Activated effector memory CD4-positive, alpha-beta T cell treated with Interleukin-2 at 50 U/mL for 16 hours (primary cell): ENCODE measurements at places on chromosomes 12 and 14.

GRCh38 chr12:103558879-103559278 is 28.2 kb upstream of the STAB2 start:
- DNase-seq: no peak

DNA sequence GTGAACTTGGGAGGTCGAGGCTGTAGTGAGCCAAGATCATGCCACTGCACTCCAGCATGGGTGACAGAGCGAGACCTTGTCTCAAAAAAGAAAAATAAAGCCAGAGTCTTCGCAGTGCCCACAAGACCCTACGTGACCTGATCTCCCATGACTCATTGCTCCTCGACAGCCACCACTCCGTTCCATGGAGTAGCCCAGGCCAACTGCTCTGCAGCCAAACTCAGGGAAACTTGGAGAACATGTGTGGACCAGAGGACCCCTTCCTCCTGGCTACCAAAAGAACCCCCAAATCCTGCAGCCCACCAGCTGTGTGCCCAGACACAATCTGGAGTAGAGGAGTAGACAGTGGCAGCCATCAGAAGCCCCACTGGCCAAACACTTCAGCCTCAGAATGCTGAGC is 32.1 kb upstream of the PPP2R5C start:
- no peak for DNase-seq

GRCh38 chr12:131367983-131368667 is 342.8 kb upstream of the SFSWAP start:
- DNase-seq: no peak

GRCh38 chr14:85824526-85824925 is 294.6 kb downstream of the FLRT2 start:
- no peak for DNase-seq

- no peak for DNase-seq
These were observed 1815.8 kb upstream of the FLRT2 start for GRCh38 chr14:83714151-83714550.

DNA sequence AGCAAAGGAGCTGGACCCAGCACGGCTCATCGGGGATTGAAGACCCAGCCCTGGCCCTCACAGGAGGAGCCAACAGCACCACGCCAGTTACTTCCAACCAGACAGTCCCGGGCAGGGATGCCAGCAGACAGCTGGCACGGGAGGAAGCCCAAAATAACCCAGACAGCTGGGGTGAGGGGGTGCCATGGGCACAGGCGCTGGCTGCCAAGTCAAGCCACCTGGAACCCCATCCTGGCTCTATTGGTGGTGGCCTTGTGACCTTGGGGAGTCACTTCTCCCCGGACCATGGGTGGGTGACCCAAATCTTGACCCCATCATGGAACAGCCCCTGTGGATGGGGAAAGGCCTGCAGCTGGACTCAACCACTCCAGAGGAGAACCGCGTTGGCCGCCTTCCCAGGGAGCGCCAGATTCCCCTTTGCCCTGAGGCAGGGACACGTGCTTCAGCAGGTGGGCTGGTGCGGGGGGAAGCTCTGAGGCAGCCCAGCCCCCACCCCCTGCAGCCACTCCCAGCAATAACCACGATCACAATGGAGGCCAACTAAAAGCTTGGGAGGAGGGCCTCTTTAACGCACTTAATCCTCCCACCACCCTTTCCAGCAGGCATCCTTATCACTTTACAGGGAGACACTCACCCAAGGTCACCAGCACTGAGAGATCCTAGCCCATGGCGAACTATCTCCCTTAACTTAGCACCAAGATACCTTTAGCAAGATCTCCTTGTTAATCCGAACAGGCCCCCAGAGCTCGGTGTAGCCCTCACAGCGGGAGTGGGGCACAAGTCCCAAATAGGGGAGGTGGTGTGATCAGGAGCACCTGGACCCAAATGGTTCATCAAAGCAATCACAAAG is 4.7 kb upstream of the RHOF start:
- no peak for DNase-seq

GRCh38 chr12:120353556-120354317 is 15.2 kb downstream of the MSI1 start:
- DNase-seq: no peak

GRCh38 chr14:32940711-32941667 is 2.3 kb downstream of the NPAS3 start:
- DNase-seq: no peak

GRCh38 chr14:102625564-102626296 is 33.3 kb downstream of the RCOR1 start:
- no peak for DNase-seq

DNA sequence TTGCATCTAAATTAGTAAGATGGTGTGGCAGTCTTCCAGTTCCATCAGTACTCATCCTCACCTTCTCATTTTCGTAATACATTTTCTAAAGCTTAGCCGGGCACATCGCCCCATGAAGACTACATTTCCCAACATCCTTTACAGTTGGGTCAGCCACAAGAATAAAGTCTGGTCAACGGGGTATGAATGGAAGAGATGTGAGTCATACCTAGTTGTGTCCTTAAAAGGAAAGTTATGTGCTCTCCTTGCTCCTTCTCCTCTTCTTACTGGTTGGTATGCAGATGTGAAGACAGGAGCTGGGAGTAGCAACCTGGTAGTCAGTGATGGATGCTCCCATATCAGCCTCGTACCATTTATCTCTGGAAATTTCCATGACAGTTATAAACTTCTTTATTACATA is 35.9 kb upstream of the EGLN3 start:
- DNase-seq: no peak

DNA sequence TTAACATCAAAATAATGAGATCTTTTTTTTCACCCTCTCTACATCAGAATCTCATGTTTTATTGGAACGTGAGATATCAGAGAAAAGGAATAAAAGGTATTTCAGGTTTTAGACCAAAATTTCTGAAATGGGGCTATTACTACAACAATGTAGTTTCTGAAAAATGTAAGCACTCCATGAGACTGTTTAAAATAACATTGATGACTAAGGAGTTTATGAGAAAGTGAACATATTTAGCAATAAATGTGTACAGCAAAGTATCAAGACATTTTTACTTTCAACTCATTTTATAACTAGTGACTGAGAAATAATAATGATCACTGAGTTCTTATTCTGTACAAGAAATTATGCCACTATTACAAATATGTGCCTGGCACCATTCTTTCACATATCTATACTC is 39.3 kb upstream of the ABCC9 start:
- DNase-seq: no peak

DNA sequence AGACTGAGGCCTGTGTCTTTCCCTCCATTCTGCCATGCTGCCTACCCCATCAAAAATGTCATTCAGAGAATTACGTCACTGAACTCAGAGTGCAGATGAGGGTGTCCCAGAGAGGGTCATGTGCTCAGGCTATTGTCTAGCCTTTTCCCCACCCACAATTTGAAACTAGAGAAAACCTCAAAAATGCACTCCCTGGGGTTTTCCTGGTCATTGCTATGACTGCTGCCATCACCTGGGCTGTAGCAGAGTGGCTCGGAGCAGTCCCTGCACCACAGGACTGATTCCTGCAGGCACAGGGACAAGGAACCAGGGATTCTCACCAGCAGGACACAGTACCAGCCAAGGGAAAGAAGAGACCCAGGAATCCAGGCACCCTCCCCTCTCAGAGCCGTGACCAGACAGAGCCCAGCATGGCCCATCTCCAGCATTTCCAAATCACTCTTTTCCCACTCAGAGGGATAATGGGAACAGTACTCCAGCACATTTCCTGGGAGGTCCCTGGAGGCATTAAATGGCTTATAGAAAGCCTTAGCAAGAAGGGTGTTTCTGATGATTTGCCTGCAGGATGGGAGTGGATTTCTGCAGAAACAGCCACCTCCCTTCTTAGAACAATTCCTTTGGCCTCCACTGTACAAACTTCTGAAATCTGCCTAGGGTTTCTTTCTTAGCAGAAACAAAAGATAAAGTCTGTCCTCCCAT is 45.9 kb downstream of the VWF start:
- no peak for DNase-seq
